ENCODE measurements at places on chromosomes 1 and 21. TPM values are rescaled to one million over a fixed set of nuclear protein-coding genes. Genes with fewer than 3 reads are reported as not detected.

GRCh38 chr1:145711213-145711651 lies 4.1 kb upstream of the PDZK1 start:
- no peak overlapping the region for H3K4me3 ChIP-seq
- H3K27ac ChIP-seq: no peak overlapping the region
- no peaks in the 10 kb centered on the region for H3K27me3 ChIP-seq
- no peaks in the 10 kb centered on the region for H3K36me3 ChIP-seq
- peak; percentile 58 for DNase-seq

DNA sequence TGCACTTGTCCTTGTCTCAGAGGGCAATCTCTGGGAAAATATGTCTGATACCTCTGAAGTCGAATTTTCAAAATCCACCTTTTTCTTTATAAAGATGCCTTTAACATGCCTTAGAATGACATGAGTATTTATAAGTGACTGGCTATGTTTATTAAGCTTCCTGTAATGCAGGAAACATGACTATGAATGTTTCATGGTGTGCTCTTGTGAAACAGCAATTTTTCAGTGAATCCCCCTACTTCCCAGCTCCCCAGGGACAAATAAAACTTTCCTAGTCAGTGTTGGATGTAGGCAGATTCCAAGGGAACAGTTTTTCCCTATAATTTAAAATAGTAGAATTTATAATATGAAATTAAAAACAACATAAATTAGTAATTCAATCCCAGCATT lies 437.0 kb downstream of the LMO4 start:
- H3K4me1 ChIP-seq: no peaks in the 10 kb centered on the region
- H3K27ac ChIP-seq: no peak overlapping the region
- no peaks in the 10 kb centered on the region for H3K27me3 ChIP-seq
- H3K36me3 ChIP-seq: no peaks in the 10 kb centered on the region
- DNase-seq: no peak
- H3K4me3 ChIP-seq: no peak overlapping the region

KRTAP19-4 gene
- not detected for total RNA-seq

DNA sequence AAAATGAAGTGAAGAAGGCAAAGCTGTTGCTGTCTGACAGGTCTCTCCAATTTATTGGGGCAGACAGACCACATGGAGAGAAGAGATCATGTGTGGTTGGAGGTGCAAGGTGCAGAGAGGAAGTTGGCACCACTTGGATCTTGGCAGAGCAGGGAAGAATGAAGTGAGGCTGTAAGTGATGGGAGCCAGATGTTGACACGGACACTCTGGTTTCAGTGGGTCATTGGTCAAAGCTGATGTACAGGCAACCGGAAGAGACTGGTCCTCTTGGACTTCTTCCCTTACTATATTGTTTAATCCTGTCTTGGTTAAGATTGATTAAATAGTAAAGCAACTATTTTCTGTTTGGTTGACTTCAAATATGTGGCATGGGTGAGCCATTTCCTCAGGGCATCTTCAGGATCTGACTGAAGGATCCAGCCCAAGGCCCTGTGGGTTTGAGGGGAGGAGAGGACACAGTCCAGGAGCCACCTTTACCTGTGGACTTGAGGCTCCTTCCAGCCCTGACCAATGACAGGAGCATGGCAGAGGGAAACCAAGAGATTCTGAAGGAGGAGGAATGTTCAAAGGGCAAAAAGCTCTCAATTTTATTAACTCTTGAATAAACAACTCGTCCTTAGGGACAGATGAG lies 49.4 kb downstream of the NENF start:
- no peak for DNase-seq
- no peaks in the 10 kb centered on the region for H3K36me3 ChIP-seq
- no peaks in the 10 kb centered on the region for H3K27me3 ChIP-seq
- peaks cover 54% of the 10 kb centered on the region for H3K4me1 ChIP-seq

- DNase-seq: no peak
- H3K27me3 ChIP-seq: no peaks in the 10 kb centered on the region
- H3K4me1 ChIP-seq: no peaks in the 10 kb centered on the region
Observed at GRCh38 chr21:41805038-41805437, 38.2 kb upstream of the RIPK4 start.

- H3K4me1 ChIP-seq: no peaks in the 10 kb centered on the region
- no peaks in the 10 kb centered on the region for H3K27me3 ChIP-seq
- H3K36me3 ChIP-seq: peaks cover 14% of the 10 kb centered on the region
- no peak overlapping the region for H3K27ac ChIP-seq
- DNase-seq: no peak
Observed at GRCh38 chr1:193131266-193131860, 9.5 kb downstream of the CDC73 start.

RASAL2 gene
- total RNA-seq: 47.8 TPM

- H3K4me1 ChIP-seq: no peaks in the 10 kb centered on the region
- DNase-seq: no peak
- H3K4me3 ChIP-seq: no peak overlapping the region
- no peak overlapping the region for H3K27ac ChIP-seq
- H3K36me3 ChIP-seq: no peaks in the 10 kb centered on the region
Observed at GRCh38 chr1:56901716-56902115, 47.1 kb downstream of the C8A start.

TMPRSS15 gene
- total RNA-seq: not detected

GRCh38 chr1:232440325-232441035 lies 189.5 kb downstream of the SIPA1L2 start:
- no peaks in the 10 kb centered on the region for H3K27me3 ChIP-seq
- no peaks in the 10 kb centered on the region for H3K4me1 ChIP-seq
- DNase-seq: no peak
- no peak overlapping the region for H3K27ac ChIP-seq
- H3K4me3 ChIP-seq: no peak overlapping the region

DNA sequence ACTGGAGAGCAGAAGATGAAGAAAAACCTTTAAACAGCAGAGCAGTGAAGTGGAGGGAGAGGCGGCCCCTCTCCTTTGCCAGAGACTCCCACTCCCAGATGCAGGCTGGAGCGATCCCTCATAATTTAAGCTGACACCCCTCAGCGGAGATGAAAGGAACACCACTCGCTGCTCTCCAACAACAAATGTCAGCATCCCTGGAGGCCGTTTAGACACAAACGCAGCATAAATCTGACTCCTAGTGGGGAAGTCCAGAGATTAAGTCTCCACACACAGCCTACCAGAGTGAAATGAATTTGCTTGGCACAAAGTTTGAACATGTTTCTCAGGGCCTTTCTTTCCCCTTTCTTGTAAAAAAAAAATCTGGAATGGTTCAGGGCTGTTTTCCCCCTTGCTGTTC lies 137.8 kb downstream of the LMX1A start:
- H3K27me3 ChIP-seq: no peaks in the 10 kb centered on the region
- no peak for DNase-seq
- no peak overlapping the region for H3K4me3 ChIP-seq

TNFRSF4 gene
- total RNA-seq: 0.38 TPM

DNA sequence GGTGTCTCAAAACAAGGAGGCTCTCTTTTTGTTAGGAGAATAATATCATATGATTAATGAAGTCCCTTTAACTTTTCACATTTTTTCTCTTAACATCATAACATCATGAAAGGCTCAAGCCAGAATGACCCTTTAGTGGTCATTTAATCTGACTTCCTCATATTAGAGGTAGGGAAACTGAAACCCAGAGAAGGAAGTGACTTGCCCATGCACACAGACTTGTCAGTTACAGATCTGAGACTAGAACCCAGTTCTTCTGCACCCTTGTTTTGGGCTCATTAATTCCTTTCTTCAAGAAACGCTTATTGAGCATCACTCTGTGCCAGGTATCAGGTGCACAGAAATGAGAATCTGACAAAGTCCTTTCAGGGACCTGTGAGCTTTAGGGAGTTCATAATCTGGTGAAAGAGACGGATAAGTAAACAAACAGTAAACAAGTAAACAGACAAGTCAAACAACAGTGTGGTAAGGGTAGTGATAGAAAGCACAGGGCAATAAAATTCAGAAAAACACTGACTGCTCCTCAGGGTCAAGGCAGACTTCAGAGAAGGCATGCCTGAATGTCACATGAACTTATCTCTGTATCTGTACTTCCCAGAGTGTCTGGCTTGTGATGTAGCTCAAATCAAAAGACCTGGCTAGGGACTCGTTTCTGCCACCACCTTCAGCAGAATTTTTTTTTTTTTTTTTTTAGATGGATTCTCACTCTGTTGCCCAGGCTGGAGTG lies 38.3 kb upstream of the OSBPL9 start:
- H3K4me3 ChIP-seq: no peak overlapping the region
- no peak overlapping the region for H3K27ac ChIP-seq
- H3K27me3 ChIP-seq: no peaks in the 10 kb centered on the region
- H3K4me1 ChIP-seq: peaks cover 14% of the 10 kb centered on the region
- no peaks in the 10 kb centered on the region for H3K36me3 ChIP-seq
